ENCODE measurements at places on chromosomes 11 and 22.

DNA sequence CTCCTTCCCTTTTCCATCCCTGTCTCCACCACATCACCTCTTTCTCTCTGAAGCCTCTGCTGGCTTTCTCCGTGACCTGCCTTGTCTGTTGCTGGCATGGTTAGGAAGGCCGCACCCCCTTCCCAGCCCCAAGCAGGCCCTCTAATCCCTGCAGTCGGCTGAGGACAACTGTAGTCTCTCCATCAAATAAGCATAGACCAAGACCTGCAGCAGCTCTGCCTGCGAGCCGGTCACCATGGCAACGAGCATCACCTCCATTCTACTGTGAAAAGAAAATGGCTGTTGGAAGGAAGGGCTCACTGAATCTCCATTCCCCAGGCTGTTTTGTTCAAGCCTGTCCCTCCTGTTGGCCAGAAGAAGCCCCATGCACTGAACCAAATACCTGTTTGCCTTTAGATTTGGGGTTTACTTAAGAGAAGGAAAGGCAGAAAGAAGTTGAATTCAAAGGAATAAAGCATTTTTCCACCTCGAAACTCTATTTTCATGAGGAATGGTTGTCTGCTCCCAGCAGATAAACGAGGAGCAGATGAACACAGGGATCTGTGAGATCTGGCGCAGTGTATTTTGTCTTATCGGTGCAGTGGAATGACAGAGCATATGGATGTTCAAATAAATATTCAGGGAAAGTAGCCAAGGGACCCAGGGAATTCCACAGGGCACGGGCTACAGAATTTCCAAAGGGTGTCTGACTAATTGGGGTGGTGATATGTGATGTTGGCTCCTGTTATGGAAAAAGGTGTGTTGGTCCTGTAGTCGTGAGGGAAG lies 113.1 kb upstream of the TTC12 start:
- no peak for DNase-seq

DNA sequence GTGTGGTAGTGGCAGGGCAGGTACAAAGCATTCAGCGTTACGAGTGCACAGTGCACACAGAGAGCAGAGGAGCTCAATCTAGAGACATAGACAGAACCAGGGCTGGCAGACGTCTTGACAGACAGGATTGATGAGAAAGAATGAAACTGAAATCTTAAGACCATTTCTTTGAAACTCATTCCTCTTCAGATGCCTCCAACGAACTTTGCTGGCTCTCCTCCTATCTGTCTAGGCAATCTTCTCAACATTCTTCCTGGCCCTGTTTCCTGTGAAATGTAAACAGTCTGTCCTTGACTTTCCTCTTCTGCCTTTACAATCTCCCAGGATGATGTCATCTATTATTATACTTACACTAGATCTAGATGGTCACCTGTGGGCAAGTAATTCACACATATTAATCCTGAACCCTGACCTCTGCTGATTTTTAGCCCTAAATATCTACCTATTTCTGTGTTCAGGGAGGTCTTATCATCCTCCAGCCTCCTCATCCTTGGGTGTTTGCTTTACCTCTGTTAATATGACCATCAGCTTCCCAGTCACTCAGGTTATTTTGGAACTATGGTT lies 119.5 kb downstream of the ENTHD1 start:
- peak; percentile 44 for DNase-seq

GRCh38 chr22:23849009-23850006 lies 8.4 kb upstream of the SLC2A11 start:
- peak; percentile 90 for DNase-seq

DNA sequence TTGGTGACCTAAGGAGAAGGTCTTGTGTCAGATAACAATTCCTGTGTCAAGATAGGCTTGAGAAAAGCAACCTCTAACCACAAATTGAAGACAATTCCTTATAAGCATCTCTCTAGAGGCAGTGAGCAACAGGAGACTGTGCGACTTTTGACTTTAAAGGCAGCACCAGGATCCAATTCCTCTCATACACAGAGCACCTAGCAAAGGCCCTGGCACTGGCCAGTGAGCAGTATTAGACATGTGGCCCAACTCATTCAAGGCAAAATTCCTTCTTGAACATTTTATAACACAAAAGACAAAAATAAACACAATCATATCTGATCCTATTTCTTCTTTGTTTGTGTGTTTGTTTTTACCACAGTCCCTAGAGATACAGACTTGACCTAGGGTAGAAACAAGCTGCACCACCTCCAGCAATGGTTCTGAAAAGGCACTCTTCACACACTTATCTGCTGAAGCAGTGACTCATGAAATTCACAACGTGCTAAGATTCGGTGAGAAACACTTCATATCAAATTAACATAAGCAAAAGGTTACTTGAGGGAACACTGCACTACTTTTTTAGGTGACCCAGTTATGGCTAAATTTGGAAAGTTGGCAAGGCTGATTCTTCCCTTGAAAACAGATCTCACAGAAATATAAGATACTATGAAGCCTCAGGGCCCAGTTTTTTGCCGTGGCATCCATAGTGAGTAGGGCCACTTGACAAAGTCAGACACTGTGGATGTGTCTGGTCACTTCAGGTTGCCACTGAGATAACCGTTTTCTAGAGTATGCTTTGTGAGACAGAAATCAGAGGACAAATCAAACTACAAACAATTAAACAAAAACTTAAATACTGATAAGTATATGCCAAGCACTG lies 1018.9 kb downstream of the DLG2 start:
- no peak for DNase-seq

DNA sequence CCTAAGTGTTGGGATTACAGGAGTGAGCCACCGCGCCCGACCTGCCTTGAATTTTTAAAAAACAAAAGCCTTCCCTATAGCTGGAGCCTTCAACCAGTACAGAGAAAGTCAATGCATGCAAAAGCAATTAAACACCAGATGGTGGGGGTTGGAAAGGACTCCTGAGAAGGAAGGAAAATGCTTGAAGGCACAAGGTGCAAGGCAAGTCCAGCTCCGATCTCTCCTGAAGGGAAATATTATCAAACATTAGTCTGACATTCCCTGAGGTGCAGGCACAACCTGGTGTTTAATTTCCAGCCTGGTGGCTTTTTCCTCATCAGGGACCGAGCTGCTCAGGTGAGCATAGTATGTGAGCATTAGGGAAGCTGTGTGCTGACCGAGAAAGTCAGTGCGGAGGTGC lies 12.9 kb upstream of the RAPSN start:
- DNase-seq: no peak

GRCh38 chr11:124296016-124296415 lies 17.7 kb downstream of the OR8D1 start:
- DNase-seq: no peak

GRCh38 chr22:29109822-29110221 lies 37.0 kb downstream of the KREMEN1 start:
- DNase-seq: no peak

- DNase-seq: no peak
These were observed 1280.6 kb upstream of the CNTN5 start for GRCh38 chr11:97739932-97740800.

DNA sequence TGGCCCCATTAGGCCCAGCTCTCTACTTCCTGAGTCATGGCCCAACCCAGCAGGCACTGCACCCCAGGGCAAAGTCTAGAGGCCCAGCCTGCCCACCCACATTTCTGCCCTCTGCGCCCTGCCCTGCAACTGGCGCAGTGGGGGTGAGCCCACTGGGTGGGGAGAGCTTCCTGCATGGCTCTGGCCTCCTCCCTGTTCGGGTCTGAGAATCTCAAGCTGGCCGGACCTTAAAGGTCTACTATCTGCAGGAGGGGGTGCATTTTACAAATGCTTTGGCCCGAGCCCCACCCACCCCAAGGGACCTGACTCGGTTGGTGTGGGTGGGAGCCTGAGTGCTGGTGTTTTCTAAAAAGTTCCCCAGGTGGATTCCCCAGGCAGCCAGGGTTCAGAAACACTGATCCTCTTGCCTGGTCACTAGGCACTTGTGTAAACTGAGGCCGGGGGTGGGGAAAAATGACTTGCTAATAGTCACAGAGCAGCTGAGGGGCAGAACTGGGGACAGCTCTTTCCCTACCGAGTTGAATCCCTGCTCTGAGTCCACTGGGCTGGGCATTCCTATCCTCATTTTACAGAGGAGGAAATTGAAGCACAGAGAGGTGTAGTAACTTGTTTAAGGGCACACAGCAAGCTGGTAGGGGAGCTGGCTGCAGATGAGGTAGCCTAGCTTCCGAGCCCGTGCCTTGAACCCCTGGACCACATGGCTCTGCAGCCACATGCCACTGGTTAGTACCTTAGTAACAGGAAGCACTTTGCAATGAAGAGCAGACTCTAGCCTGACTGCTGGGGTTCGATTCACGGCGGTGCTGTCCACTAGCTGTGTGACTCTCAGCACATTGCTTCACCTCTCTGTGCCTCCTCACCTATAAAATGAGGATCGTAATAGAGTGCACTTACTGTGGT lies 36.3 kb downstream of the CD82 start:
- DNase-seq: peak; percentile 46

DNA sequence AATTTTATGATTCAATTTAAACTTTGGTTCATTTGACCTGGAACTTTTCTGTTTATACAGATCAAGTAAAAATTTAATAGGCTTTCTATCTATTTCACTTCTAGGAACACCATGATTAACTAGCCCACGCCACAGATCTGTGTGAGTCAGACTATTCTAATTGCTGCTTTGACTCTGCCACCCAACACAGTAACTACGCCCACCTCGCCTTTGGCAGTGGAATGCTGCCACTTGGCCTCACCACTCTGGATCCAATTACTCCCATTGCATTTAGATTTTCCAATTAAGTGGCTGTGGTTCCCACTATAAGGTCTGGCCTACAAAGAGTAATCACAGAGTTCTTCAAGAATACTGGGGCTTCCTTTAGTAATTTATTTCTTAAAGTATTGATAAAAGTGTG lies 46.6 kb upstream of the LIN7C start:
- DNase-seq: no peak

DNA sequence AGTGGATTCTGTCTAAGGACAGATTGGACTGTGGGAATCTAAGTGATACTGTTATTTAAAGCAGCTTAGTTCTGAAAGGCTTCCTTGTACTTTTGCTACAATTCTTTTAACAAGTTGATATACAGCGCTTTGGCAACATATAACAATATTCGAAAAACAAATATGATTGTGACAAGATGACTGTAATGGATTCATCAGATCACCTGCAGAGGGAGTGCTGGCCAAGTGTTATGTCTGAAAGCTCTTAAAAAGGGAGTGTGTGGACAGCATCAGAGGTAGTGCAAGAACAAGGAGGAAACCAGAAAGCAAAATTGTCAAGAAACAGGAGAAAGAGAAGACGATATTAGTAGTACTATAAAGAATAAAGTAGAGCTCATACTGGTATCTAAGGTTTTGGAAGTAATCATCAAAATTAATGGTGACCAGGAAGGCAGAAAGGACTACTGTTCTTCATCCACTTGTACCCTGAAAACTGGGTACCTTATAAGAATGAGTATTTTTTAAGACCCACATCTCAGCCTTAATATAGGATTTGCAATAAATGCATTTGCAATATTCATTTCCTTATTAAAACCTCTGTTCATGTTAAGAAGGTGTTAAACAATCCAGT lies 1112.0 kb upstream of the CCDC90B start:
- no peak for DNase-seq

- peak; percentile 72 for DNase-seq
These were observed at the start of gene CD6 for GRCh38 chr11:60971520-60971919. Gene CD6 (plus strand): TSS chr11:60971680. CDS start chr11:60971866, 186 bp downstream.

DNA sequence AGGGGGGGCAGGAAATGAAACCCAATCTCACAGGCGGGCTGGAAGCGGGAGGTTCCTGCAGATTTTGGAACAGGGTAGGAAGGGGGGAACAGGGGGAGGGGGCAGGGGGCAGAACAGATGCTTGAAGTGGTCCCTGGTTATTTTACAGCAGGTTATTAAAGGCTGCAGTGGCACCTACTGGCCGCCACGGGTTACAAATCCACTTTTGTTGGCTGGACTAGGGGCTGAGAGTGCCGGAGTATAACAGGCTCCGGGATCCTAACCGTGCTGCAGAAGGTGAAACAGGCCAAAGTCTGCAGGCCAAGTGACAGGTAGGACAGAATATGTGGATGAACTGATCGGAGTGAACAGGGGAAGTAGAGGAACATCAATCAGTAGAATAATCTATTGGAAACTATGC lies 2.5 kb downstream of the ROBO3 start:
- peak; percentile 53 for DNase-seq

- no peak for DNase-seq
These were observed 17.7 kb upstream of the ZBED5 start for GRCh38 chr11:10875430-10876021.

DNA sequence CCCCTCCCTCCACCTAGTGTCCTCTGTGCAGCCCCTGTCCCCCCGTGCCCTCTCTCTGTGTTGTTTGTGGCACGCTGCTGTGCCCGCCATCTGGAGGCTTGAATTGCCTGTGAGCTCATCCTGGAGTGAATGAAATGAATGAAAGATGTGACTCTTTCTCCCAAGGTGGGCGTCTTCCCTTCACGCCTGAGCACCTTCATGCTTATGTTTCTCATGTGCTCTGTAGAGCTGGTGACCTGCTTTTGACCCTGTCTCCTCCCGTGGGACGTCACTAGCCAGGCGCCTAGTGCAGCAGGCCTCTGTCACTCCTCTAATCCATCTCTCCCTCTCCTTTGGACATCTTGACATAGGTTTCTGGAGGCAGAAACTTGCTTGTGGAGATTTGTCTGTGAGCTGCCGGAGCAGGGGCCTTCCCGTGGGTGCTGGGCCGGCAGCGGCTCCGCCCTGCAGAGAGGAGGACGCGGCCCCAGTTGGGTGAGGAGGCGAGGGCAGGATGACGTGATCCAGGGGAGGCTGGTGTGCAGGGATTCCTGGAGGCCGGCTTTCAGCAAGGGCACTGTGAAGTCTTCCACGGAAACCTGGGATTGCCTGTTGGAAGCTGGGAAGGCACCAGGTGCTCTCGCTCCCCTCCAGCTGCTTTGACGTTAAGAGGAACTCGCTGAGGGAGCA lies 40.6 kb downstream of the MUC6 start:
- no peak for DNase-seq

- no peak for DNase-seq
These were observed 14.2 kb upstream of the TLCD5 start for GRCh38 chr11:120310870-120311269.

Measured in activated CD4-positive, alpha-beta T cell treated with anti-CD3 and anti-CD28 coated beads for 48 hours (primary cell).